ENCODE measurements at places on chromosomes 5 and 9.

DNA sequence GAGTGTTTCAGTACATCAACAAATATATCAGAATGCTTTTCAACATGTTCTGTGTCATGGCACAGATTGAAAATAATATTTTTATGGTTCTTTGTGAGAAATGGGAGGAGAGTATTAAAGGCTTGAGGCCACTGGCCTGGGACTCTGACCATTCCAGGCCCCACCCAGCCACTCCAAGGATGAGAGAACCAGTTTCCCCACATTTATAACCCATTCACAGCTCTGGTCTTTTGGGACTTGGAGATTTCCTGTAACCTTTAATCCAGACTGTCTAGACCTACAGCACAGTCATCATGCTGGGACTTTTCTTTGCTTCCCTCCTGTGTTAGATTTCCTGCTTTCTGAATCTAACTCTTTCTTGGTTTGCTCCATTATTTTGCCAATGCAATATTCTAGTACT lies 389.6 kb downstream of the KIAA0825 start:
- no peak for DNase-seq

GRCh38 chr5:131226899-131227298 lies 37.0 kb upstream of the CDC42SE2 start:
- DNase-seq, result no peak

- DNase-seq, result no peak
Measured at GRCh38 chr9:127858041-127858512, 3.6 kb upstream of the ENG start.

- DNase-seq, result no peak
Measured at GRCh38 chr5:135053278-135053677, 19.2 kb upstream of the PITX1 start.

DNA sequence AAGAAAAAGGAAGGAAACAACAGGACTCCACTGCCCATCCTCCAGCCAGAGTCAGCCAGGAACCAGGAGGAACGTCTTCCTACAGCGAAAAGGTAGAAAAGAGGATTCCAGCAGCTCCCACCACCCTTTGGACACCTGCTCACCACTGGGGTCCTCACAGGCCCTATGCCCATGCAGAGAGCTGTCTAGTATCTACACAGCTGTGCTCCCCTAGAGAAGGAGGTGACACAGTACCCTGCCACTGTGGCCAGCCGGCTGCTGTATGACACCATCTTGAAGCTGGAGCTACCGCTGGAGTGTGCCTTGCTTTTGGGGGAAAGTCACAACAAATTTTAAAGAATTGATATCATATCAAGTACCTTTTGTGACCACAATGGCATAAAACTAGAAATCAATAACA lies 92.6 kb downstream of the GTF3C4 start:
- DNase-seq, result no peak

GRCh38 chr5:120684749-120685415 lies 220.8 kb downstream of the PRR16 start:
- no peak for DNase-seq

- no peak for DNase-seq
Measured at GRCh38 chr5:99587983-99588382, 659.2 kb upstream of the CHD1 start.

DNA sequence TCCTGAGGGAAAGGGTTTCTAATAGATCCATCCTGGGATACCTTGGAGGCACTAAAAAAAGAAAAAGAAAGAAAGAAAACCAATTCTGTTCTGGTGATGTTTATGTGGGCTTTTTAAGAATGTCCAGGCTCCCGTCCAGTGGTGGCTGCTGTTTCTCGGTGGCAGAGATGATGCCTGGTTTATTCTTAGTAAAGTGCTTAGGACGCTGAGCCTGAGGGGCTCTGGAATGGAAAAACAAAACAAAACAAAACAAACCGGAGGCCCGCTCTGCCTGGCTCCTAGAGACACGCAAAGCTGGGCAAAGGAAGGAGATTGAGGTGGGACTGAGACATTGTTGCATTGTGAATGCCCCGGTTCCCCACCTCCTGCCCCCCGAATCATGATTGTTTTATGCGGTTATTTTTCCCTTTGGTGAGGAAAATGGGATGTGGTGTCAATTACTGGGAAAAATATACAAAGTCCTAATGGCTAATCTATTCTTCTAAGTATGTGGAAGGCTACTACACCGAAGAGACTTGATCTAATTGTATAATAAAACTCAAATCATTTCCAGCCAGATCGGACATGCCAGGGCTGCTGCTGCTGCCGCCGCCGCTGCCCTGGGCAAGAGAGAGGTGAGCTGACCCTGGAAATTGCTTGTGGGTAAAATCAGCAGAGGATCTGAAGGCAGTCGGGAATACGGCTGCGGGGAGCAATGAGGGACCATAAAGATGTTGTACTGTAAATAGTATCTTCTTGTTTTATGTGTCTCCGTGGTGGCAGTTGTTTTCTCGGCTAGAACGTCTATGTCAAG lies 644.9 kb downstream of the CCDC171 start:
- DNase-seq, result no peak

DNA sequence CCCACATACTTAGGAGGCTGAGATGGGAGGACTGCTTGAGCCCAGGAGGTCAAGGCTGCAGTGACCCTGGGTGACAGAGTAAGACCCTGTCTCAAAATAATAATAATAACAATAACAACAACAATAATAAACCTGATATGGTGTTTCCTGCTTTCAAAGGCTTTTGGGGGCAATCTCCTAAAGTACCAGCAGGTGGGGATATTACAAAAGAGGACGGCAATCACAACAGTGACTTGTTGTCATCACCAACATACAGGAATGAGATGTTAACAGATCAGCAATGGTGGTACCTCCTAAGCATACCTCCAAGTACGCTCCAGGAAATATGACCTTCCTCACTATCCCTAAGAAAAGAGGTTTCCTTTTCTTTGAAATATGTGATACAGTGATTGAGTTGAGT lies 91.1 kb upstream of the RNF180 start:
- no peak for DNase-seq

All from hippocampal formation (tissue), 2 donors.